ENCODE measurements at places on chromosomes 3 and 15. TPM values are rescaled to one million over a fixed set of nuclear protein-coding genes. Genes with fewer than 3 reads are reported as not detected.

ZNF609 gene
- 25.2 TPM for total RNA-seq

GRCh38 chr15:80140909-80141308 lies 11.9 kb upstream of the FAH start:
- H3K36me3 ChIP-seq: no peaks in the 10 kb centered on the region
- no peaks in the 10 kb centered on the region for H3K27me3 ChIP-seq
- H3K4me1 ChIP-seq: no peaks in the 10 kb centered on the region
- H3K27ac ChIP-seq: no peak overlapping the region
- DNase-seq: no peak

DNA sequence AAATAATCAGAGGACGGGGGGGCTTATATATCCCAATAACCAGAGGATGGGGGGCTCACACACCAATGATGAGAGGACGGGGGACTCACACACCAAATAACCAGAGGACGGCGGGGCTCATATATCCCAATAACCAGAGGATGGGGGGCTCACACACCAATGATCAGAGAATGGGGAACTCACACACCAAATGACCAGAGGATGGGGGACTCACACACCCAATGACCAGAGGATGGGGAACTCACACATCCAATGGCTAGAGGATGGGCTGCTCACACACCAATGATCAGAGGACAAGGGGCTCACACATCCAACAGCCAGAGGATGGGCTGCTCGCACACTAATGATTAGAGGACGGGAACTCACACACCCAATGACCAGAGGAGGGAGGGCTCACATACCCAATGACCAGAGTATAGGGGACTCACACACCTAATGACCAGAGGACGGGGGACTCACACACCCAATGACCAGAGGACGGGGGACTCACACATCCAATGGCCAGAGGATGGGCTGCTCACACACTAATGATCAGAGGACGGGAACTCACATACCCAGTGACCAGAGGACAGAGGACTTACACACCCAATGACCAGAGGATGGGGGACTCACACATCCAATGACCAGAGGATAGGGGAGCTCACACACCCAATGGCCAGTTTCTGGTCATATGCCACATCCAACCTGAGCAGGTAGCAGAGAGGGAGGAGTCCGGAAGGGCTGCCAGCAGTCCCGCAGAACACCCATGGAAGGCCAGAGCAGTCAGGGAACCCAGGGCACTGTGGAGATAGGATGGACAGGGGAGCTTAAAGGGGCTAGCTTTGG lies 10.6 kb downstream of the RAB6B start:
- no peak for DNase-seq
- no peaks in the 10 kb centered on the region for H3K27me3 ChIP-seq
- H3K36me3 ChIP-seq: no peaks in the 10 kb centered on the region
- H3K27ac ChIP-seq: no peak overlapping the region
- no peaks in the 10 kb centered on the region for H3K4me1 ChIP-seq
- no peak overlapping the region for H3K4me3 ChIP-seq

NEK11 gene
- 7.2 TPM for total RNA-seq

GOLGA8G gene
- 0.08 TPM for total RNA-seq

- H3K4me1 ChIP-seq: no peaks in the 10 kb centered on the region
- DNase-seq: no peak
- no peaks in the 10 kb centered on the region for H3K36me3 ChIP-seq
- H3K27me3 ChIP-seq: no peaks in the 10 kb centered on the region
- no peak overlapping the region for H3K4me3 ChIP-seq
Measured at GRCh38 chr3:149613988-149614387, 43.8 kb downstream of the WWTR1 start.

GAP43 gene
- 0.12 TPM for total RNA-seq

RTP4 gene
- 1.6 TPM for total RNA-seq

DNA sequence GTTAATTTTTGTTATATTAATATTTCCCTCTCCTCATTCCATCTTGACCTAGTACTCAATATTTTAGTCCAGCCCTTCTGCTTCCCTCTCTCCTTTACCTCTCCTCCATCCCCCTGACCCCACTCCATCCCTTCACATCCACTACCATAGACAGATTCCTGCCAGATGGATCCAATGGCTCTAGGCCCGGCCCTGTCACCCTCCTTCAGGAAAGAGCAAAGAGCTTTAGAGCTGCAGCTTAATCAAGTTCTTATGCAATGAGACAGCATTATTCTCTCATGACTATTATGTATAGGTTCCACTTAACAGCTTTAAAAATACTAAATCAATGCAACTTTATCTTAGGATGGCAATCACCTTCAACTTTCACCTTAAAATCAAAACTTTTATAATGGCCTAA lies 200.7 kb upstream of the TTC14 start:
- no peak overlapping the region for H3K4me3 ChIP-seq
- peaks cover 9% of the 10 kb centered on the region for H3K4me1 ChIP-seq
- H3K27me3 ChIP-seq: no peaks in the 10 kb centered on the region
- no peaks in the 10 kb centered on the region for H3K36me3 ChIP-seq
- no peak overlapping the region for H3K27ac ChIP-seq

DNA sequence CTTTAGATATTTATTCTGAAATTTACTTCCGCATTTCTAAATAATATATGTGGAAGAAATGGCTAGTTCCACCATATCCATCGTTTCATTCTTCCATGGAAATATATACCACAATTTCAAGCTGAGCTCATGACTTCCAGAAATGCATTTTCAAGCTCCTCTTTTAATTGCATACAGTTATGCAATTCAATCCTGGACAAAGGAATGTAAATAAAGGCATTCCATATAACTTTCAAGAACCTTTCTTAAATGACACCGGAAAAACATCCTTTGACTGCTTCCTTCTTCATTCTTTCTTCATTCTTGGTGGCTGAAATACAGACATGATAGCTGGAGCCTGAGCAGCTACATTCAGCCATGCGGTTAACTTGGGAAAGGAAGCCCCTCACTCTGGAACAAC lies 185.2 kb upstream of the GADL1 start:
- H3K27me3 ChIP-seq: no peaks in the 10 kb centered on the region
- no peak overlapping the region for H3K27ac ChIP-seq
- DNase-seq: no peak
- no peaks in the 10 kb centered on the region for H3K4me1 ChIP-seq

SAXO2 gene
- total RNA-seq: 4.3 TPM

- no peaks in the 10 kb centered on the region for H3K27me3 ChIP-seq
- DNase-seq: no peak
- H3K4me3 ChIP-seq: no peak overlapping the region
- H3K27ac ChIP-seq: no peak overlapping the region
Measured at GRCh38 chr3:75049533-75049932, 435.1 kb upstream of the CNTN3 start.

UBAP1L gene
- 2.1 TPM for total RNA-seq

GOLGA8J gene
- not detected for total RNA-seq

UBA3 gene
- total RNA-seq: 32.9 TPM

DNA sequence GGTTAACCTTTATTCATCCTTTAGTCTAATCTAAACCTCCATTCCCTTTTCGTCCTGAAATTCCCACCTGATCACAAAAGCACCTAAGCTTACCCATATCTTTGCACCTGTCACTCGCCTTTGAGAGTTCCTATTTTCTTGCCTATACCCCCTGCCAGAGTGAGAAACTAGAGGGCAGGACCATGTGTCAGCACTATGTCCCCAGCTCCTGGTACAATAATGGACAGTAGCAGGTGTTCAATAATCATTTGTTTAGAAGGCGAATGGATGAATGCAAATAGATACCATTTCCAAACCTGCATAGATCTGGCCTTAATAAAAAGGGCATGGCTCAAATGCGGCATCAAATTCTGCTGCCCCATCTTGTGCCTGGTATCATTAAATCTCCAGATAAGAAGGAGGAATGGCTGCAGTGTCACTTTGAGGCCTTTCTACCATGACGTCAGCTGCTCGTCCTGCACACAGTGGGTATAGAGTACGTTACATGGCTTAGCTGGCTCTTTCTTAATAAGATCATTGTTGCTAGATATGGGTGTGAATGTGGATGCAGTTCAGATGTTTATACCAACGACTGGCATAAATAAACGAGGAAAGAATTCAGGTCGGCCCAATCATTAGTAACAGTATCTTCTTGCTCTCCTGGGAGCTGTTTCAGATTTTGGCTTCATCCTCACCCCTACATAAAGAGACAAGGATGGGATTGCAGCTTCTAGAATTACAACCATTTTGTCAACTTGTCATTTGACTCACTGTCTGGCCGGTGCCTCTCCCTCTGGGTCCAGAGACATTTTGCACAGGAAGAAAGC lies 148.7 kb downstream of the RORA start:
- DNase-seq: no peak
- no peaks in the 10 kb centered on the region for H3K27me3 ChIP-seq
- no peak overlapping the region for H3K4me3 ChIP-seq

DNA sequence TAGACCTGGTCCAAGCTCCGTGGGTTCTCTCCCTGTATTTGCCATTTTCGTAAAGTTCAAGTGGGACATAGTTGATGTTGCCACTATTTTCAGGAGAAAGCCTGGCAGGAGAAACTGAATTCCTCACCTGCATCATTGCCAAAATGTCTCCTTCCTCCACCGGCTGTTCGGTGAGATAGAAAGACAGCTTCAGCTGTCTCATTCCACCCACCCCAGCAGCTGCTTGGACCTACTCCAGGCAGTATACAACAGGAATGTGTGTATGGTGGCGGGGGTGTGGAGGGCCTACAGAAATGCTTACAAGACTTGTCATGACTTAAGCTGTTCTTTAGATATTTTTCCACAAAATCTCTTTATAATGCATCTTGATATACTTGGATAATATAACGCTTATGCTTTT lies 132.7 kb upstream of the RAP2B start:
- no peak for DNase-seq
- H3K27me3 ChIP-seq: no peaks in the 10 kb centered on the region
- H3K4me3 ChIP-seq: no peak overlapping the region
- H3K4me1 ChIP-seq: no peaks in the 10 kb centered on the region
- H3K27ac ChIP-seq: no peak overlapping the region
- H3K36me3 ChIP-seq: no peaks in the 10 kb centered on the region

DNA sequence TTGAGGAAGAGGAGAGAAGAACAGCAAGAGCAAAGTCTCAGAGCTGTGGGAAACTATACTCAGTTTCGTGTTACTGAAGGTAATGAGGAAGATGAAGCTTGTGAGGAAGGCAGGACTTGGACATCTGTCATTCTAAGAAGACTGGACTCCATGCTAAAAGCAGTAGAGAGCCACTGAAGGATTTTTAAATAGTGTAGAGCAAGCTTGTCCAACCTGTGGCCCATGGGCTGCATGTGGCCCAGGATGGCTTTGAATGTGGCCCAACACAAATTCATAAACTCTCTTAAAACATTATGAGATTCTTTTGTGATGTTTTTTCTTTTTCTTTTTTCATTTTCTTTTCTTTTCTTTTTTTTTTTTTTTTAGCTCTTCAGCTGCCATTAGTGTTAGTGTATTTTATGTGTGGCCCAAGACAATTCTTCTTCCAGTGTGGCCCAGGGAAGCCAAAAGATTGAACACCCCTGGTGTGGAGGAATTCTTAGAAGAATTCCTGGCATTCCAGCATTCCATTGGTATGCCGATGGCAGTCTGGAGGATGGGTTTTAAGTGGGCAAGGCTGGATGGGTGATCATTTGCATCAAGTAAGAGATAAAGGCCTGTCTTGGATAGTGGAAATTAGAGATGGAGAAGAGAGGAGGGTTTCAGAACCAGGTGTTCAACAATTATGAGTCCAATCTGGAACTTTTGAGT lies 6.9 kb upstream of the NFKBIZ start:
- no peak overlapping the region for H3K4me3 ChIP-seq
- DNase-seq: no peak
- no peak overlapping the region for H3K27ac ChIP-seq

DNA sequence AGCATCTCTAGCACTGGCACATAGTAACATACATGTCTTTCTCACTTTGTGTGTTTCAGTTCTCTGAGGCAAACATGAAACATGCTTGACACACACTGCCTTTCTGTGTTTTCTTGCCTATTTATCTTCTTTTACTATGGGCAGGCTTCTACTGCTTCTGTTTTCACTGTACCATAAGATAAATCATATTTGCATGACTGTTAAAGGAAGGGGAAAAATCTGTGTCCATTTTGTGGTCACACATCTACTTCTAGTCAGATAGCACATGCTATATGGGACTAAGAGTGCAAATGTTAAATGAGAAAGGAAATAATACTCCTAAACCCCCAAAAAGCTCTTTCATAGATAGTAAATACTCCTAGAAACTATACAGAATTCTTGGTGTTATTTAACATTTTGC lies 386.4 kb downstream of the ZBTB20 start:
- no peaks in the 10 kb centered on the region for H3K27me3 ChIP-seq
- DNase-seq: no peak
- peaks cover 9% of the 10 kb centered on the region for H3K4me1 ChIP-seq
- no peak overlapping the region for H3K27ac ChIP-seq

PRTG gene
- total RNA-seq: 0.25 TPM

DNA sequence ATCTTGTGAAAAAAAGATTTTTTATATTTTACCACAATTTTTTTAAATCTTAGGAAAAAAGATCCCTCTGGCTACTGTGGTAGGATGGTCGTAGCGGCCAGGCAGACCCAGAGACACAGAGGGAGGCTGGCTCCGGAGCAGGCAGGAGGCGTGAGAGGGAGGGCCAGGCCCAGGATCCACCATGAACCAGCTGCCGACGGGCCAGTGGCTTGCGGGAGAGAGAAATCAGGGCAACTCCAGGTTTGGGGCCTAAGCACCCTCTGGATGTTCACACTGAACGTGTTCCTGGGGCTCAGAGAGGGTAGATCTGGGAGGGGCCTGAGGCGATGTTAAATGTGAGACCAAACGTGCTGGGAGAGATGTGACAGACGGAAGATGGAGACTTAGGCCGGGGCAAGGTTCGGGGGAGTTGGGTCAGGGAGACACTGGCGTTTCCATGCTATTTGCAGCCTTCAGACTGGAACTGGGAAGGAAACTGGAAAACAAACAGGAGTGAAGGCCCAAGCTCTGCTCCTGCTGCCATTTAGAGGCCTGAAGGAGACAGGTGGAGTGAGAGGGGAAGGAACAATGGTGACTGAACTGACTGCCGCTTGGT lies 1.6 kb upstream of the VILL start:
- H3K4me1 ChIP-seq: peaks cover 33% of the 10 kb centered on the region
- H3K27me3 ChIP-seq: no peaks in the 10 kb centered on the region
- H3K4me3 ChIP-seq: no peak overlapping the region

DNA sequence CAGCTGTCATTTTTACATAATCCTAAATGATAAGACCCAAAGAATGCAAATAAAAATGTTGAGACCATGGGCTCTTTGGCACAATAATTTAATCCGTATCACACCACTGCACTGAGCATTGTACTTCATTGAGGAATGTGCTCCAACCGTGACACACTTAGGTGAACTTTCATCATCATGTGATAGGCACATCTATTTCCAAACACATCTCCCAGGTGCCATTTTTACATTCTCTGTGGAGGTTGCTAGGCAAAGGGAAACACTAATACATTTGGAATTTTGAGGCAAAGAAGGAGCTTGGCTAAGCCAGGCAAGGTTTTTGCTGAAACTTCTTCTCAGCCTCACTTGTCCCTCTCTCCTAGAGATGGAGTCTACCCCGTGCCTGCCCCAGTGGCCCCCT lies 68.7 kb downstream of the LRTM1 start:
- H3K36me3 ChIP-seq: no peaks in the 10 kb centered on the region
- no peaks in the 10 kb centered on the region for H3K4me1 ChIP-seq
- no peak for DNase-seq
- H3K4me3 ChIP-seq: no peak overlapping the region
- no peaks in the 10 kb centered on the region for H3K27me3 ChIP-seq
- H3K27ac ChIP-seq: no peak overlapping the region

FOXL2NB gene
- not detected for total RNA-seq

MGA gene
- 20.2 TPM for total RNA-seq

GRCh38 chr3:74409066-74409465 lies 205.4 kb downstream of the CNTN3 start:
- no peak overlapping the region for H3K4me3 ChIP-seq
- H3K4me1 ChIP-seq: no peaks in the 10 kb centered on the region
- no peaks in the 10 kb centered on the region for H3K27me3 ChIP-seq

GRCh38 chr3:11128682-11129632 lies 25.3 kb upstream of the HRH1 start:
- no peaks in the 10 kb centered on the region for H3K4me1 ChIP-seq
- no peak for DNase-seq
- H3K36me3 ChIP-seq: no peaks in the 10 kb centered on the region
- H3K27me3 ChIP-seq: no peaks in the 10 kb centered on the region
